Transverse colon (tissue), 4 donors: ENCODE measurements at places on chromosomes 16 and 17.

GRCh38 chr17:73232587-73233373 is 28.9 kb downstream of the CPSF4L start:
- DNase-seq: peak; percentile 48

DNA sequence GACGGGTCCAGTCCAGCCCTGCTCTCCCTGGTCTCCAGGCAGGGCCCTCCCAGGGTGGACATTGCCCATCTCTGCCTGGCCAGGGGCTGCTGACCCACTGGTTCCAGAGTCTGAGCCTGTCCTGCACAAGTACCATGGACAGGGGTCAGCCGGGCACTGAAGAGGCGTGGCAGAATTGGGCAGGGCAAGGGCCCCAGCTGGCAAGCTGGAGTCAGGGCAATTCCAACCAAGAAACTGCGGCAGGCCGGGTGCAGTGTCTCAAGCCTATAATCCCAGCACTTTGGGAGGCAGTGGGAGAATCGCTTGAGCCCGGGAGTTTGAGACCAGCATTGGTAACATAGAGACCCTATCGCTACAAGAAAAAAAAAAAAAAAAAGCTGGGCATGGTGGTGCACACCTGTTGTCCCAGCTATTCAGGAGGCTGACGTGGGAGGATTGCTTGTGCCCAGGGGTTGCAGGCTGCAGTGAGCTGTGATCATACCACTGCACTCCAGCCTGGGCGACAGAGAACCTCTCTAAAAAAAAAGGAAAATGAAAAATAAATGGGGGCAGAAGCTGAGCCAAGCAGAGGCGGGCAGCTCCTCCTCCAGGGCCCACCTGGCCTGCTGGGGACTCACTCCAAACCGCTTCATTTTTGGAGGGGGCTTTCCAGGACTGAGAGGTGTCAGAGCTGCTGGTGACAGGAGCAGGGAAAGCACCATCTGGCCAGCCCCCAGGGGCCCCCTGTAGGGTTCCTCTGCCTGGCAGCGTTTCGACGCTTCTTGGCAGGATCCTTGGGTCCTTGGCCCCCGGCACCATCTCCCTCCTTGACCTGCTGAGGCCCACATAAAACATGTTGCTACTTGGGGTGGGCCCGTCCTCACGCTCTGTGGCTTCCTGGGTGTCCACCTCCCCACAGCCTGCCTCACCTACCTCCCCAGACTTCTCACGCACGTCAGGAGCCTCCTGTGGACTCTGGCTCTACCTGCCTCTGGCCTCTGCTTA is 2.9 kb upstream of the MAFG start:
- DNase-seq: peak; percentile 49

- DNase-seq: no peak
Observed at GRCh38 chr17:44642834-44643233, 13.4 kb upstream of the MEIOC start.

DNA sequence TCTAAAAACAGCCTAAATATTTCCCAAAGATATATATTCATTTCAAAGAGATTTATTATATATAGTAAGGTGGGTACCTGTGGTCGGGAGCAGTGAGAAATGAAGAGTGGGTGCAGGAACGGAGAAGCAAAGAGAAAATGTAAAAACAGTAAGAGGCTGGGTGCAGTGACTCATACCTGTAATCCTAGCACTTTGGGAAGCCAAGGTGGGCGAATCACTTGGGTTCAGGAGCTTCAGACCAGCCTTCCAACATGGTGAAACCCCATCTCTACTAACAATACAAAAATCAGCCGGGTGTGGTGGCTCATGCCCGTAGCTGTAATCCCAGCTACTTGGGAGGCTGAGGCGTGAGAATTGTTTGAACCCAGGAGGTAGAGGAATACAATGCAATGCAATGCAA is 257.1 kb downstream of the BCAS3 start:
- DNase-seq: no peak

DNA sequence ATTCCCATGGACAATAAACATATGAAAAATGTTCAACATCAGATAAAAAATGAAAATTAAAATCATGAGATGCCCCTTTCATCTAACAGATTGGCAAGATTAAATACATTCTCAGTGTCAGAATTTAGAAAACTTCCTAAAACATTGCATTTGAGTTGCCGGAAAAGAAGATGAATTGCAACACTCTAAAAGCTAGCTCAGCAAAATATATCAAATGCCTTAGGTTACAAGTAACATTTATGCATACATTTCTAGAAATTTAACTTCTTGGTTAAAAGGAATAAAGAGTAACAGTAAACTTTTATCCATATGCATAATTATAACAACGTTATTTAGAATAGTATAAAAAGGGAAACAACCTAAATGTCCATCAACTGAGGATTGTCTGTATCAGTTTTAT is 239.0 kb downstream of the PMP22 start:
- no peak for DNase-seq

DNA sequence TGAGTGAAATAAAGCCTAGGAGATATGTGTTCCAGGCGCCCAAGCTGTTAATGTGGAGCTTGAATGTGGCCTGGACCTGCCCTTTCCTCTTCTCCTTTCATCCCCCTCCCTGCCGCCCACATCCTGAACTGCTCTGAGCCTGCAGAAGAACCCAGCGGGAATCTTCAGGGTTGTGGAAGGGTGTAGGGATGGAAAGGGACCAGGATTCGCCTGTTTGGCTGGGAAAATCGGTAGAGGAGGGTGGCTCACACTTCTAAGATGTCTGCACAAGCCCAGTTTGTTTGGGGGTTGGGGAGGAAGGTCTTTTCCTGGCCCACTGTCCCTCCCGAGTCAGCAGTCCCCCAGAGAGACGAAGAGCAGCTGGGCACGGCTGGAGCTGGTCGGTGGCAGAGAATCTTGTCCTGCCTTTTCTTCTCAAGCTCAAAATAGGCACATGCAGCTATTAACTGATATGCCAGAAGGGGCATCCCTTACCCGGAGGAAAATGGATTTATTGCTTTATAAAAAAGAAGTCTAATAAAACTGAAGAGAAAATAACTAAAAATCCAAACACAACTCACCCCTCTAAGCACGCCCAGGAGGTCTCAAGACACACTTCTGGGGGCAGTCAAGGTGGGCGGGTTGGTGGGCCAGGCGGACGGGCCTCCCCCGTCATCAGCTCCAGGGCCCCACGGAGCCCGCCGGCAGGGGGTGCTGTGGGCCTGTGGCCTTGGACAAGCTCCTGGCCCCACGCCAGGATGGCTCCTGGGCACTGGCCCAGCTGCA is 11.5 kb upstream of the PITPNA start:
- DNase-seq: peak; percentile 89

DNA sequence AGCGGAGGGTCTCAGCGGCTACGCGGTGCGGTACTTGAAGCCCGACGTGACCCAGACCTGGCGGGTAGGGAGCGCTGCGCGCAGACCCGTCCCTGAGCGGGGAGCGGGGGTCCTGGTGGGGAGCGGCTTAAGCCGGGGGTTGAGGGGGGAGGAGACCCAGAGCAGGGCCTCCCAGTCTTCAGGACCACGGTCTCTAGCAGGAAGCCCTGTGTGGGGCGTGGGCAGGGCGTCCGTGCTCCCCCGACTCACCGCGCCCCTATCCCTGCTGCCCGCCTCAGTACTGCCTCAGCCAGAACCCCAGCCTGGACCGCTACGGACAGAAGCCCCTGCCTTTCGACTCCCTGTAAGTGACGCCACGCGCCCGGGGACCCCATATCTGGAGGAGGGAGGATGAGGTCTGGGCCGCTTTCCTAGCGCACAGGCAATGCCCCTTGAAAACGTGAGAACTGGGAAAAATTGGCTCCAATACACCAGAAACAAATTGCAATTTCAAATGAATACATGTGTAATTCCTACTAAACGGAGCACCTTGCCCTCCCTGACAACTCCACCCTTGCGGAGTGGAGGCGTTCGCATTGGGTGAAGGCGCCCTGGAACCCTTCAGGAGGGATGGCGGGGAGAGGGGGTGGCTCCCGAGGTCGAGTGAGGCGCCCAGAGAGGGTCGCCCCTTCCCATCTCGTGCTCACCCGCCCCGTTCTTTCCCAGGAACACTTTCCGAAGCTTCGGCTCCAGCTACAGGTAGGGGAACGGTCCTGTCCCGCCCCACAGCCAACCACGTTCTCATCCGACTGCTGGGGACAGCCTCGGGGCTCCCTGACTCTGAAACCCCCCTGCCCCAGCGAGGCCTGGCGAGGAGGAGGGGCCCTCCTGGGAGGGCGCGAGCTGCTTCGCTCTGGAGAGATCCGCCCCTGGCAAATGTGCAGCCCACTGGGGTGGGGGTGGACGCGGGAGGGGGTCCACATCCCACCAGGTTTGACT is 14.6 kb upstream of the CNGB1 start:
- DNase-seq: no peak

- DNase-seq: no peak
Observed at GRCh38 chr16:21937336-21937829, 15.8 kb upstream of the UQCRC2 start.

DNA sequence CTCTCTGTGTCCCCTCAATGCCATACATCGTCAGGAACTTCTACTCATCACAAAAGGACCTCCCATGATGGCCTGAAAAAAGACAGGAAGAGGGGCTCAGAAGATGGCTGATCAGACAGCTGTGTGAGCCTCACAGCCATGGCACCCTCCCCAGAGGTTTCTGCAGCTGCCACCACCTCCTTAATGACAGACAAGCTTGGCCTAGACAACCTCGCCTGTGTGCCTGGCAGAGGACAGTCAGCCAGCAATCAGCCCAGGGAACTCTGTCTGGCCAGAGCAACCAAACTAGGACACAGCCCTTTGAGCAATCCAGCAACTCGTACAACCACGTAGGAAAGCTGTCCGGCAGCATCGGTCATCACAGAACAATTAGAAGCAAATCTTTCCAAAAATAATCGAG is 54.2 kb upstream of the MED9 start:
- DNase-seq: no peak

DNA sequence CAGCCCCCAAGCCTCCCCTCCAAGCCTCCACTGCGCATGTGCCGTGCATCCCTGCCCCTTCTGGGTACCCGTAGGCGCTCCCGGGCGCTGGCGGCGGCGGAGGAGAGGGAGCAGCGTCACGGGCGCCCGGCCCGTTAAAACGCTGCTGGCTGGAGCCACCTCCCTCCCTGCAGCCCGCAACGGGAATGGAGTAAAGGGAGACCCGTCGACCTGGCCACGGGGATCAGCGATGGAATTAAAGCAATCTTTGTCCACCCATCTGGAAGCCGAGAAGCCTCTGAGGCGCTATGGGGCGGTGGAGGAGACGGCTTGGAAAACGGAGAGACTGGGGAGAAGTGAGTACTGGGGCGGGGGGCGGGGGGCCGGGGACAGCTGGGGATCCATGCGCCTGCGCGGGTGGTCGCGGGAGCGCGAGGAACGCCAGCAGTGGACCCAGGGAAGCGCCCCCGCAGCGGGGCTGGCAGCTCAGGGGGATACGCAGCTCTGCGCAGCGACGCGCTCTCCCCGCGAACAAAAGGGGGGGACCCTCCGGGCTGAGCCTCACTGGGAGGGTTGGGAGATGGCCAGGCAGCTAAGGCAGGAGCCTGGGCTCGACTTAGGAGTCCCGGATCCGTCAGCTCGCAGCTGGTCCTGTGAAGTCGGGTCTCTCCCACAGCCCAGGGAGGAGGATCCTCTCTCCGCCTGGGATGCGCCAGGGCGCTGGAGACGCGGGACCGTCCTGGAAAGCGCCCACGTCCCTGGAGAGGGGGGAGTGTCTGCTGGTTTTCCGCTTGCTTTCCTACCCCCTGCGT is at the start of gene BMERB1:
Gene BMERB1 (plus strand): TSS at position 164 of the 791 bp plus-strand sequence. CDS start 66 bp downstream, at position 230.
- DNase-seq: peak; percentile 37
